ENCODE measurements at places on chromosomes 12 and 14.

- no peak for DNase-seq
These were observed 85.4 kb upstream of the ETV6 start for GRCh38 chr12:11563785-11564739.

- no peak for DNase-seq
These were observed 743 bp downstream of the NDUFA12 start for GRCh38 chr12:95002754-95003153.

- DNase-seq = no peak
These were observed 109.6 kb downstream of the BCAT1 start for GRCh38 chr12:24839268-24839791.

DNA sequence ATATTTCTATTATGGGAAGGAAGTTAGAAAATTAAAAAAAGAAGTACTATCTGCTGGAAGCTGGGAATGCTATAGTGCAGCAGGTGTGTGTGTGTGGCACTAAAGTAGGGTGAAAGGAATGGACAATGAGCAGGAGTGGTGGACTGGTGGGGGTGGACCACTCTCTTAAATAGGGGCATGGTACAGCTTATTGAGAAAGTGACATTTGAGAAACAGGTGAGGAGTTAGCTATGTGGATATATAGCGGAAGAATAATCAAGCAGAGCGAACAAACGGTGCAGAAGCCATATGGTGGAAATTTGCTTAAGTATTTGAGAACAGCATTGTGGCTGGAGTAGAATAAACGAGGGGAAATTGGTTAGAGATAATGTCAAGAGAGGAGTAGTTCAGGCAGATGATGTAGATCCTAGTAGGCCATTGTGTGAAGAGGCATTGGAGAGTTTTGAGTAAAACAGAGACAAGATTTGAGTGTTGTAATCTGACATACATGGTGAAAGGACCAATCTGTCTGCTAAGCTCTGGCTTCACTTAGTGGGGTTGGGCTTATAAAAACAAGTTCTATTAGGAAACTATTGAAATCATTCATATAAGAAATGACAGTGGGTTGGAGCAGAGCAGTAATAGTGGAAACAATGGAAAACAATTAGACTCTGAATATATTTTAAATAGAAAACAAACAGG lies 149.2 kb upstream of the SYT10 start:
- no peak for DNase-seq

DNA sequence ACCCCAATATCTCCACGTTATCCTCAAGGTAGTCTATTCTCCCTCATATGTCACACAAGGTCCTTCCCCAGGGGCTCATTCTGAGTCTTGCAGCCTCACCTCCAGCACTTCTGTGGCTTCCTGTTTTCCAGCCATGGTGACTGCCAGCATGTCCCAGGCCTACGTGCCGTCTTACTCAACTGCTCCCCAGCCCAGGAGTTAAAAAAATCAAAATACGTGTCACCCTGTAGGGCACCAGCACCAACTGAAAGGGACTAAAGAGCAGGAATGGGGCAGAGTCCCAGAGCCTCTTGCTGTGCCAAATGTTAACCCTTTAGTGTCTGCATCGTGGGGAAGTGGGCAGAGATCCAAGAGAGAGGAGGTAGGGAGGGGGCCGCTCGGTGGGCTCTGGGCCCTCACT lies 37.0 kb upstream of the MED13L start:
- DNase-seq = no peak

DNA sequence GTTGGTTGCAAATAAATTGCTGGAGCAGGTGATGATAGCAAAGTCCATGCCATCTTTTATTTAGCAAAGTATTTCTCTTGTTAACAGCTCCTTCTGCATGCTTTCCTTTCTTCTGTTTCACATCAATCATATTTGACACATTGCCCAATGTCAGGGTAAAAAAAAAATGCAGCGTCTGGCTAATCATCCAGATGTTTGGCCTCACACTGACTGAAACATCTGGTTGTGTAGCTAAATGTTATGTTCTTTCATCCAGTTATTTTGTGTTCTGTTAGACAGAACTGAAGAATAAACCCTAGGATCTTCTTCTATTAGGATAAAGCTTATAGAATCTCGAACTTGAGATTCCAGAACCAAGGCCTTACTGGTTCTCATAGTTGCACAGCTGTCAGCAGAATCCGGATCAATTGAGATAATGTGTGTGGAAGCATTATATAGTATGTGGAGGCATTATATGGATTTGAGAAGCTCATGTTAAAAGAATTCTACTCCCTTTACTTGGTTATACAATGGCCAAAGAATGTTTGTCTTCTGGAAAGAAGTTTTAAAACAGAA lies 859.2 kb downstream of the DIO2 start:
- DNase-seq = no peak

- DNase-seq = peak; percentile 35
These were observed 1.5 kb downstream of the PDZRN4 start for GRCh38 chr12:41189395-41190251.

GRCh38 chr14:62655166-62655565 lies 390.1 kb downstream of the KCNH5 start:
- DNase-seq = no peak

DNA sequence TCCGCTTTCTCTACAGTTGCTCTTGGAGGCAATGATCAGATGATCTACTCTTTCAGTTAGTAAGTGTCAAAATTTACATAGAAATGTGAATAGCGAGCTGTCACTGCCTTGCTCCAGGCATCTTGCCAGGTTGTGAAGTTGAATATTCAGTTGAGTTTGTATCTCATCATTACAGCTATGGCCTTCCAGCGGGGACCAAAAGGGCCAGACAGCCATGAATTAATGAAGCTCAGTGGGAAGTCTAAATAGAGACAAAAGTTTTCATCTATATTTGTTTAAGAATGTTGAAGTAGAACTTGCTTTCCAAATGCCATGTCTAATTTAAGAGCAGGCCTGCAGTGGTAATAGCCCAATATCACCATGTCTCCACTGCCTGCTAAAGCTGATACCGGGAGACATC lies 387.8 kb downstream of the FLRT2 start:
- DNase-seq = no peak

DNA sequence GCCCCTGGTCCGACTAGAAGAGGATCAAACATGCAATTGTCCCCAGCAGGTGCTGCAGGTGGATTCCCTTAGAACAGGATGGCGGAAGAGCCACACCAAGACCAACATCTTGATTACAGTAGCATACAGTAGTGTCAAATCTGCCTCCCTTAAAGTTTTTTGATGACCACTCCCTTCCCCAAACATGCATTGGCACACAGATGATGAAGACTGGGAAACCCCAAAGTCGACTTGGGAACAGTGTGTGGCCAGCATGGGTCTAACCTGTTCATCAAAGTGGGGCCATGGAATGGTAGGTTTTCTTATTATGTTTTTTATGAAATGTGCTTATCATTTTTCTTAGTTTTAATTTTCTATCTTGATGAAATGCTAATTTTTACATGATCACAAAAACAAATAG lies 8.8 kb downstream of the PLXNC1 start:
- no peak for DNase-seq

DNA sequence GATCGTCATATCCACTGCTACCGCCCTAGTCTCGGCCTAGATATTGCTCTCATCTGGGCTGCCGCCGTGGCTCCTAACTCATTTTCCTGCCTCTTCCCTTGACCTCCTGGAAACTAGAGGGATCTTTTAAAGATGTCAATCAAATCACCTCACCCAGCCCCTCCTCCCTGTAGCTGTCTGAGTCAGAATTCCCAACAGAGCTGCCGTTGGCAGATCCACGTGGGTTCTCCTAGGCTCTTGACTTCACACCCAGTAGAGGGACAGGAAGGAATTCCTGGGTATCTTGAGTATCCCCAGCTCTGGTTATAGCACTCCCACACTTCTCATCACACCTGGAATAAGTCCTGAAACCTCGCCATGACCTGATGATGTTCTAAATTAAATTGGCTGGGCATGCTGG lies 11.9 kb downstream of the TGFB3 start:
- no peak for DNase-seq

GRCh38 chr12:49800421-49801140 lies 27.6 kb downstream of the NCKAP5L start:
- DNase-seq = no peak

GRCh38 chr12:111076611-111077451 lies 156.5 kb upstream of the MYL2 start:
- no peak for DNase-seq
